ENCODE measurements at places on chromosomes 3 and 15. TPM values are rescaled to one million over a fixed set of nuclear protein-coding genes. Genes with fewer than 3 reads are reported as not detected.

GRCh38 chr15:73794443-73795133, 41.4 kb upstream of the INSYN1 start:
- no peaks in the 10 kb centered on the region for H3K27me3 ChIP-seq
- no peak overlapping the region for H3K27ac ChIP-seq
- H3K4me3 ChIP-seq, result no peak overlapping the region
- DNase-seq, result no peak
- peaks cover 26% of the 10 kb centered on the region for H3K4me1 ChIP-seq

- peaks cover 63% of the 10 kb centered on the region for H3K4me1 ChIP-seq
- no peak overlapping the region for H3K4me3 ChIP-seq
- DNase-seq, result no peak
- H3K27me3 ChIP-seq, result no peaks in the 10 kb centered on the region
- no peaks in the 10 kb centered on the region for H3K36me3 ChIP-seq
These were observed 40.7 kb downstream of the MYO1E start for GRCh38 chr15:59332009-59332408.

DNA sequence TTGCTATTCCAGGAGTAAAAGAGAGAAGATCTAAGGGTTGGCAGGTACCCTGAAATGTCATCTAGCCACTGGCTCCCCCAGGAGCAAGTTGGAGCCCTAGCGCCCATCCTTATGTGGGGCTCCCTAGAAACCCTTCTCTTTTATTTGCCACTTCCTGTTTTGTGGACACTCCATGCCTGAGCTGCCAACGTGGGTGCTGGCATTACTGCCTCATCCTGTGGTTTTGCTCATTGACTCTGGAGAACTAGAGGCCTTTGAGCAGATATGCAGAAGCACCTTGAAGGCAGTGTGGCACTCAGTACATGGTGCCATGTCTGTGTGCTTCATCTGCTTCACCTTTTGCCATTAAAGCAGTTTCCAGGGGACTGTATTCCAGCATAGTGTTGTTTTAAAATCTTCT, 8.1 kb downstream of the EDEM1 start:
- no peaks in the 10 kb centered on the region for H3K27me3 ChIP-seq
- no peak overlapping the region for H3K27ac ChIP-seq
- DNase-seq, result no peak

DNA sequence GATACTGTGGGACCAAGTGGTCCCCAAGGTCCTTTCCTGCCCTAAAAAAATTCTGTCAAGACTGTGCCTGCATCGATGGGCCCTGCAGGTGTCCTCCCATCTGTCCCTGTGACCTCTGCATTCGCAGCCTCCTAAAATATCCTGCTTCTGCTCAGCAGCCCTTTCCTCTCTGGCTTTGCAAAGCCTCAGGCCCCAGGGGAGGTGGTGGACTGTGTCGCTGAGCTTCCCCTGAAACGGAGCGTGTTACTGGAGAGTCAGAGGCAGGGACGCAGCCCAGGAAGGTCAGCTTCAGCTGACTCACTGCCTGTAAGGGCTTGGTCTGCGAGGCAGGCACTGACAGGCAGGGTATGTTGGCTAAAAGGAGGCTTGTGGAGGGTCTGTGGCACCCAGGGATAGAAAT, 110.0 kb downstream of the RAB11A start:
- 0 out of 2 replicates have a peak, but pooled peaks cover 2% of the 10 kb centered on the region for H3K27me3 ChIP-seq
- no peak for DNase-seq
- no peak overlapping the region for H3K27ac ChIP-seq
- no peaks in the 10 kb centered on the region for H3K36me3 ChIP-seq

DNA sequence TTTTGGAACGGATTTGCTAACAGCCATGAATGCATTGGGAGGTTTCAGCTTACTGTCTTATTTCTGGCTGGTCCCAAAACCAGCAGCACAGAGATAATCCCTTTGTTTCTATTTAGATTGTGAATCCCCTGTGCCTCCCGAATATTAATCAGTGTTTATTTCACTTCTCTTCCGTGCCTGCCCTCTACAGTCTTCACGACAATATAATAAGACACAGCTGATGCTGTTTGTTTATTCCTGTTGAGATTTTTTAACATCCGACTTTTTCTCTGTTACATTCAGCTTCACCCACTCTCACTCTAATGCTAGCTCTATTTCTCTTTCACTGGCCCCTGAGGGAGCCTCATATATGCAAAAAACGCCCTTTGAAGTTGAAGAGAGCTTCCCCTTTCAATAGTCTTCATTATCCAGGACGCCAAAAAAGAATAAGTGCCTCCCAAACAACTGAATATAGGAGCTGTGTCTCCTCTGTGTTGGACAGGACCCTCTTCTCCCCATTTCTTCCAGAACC, 995.3 kb downstream of the ROBO2 start:
- no peak for DNase-seq
- H3K4me3 ChIP-seq, result no peak overlapping the region
- H3K36me3 ChIP-seq, result peaks cover 3% of the 10 kb centered on the region

GRCh38 chr15:96882121-96882772, 551.7 kb downstream of the NR2F2 start:
- H3K4me1 ChIP-seq, result peaks cover 30% of the 10 kb centered on the region
- H3K4me3 ChIP-seq, result no peak overlapping the region
- DNase-seq, result no peak
- no peak overlapping the region for H3K27ac ChIP-seq

The SMARCC1 gene
- 249 TPM for total RNA-seq

- H3K27me3 ChIP-seq, result no peaks in the 10 kb centered on the region
- peak; percentile 66 for DNase-seq
- H3K27ac ChIP-seq, result no peak overlapping the region
These were observed 87.3 kb downstream of the SMAD6 start for GRCh38 chr15:66789029-66790025.

The PLA1A gene
- not detected for total RNA-seq

Data from WTC11 (cell line).